Suppressor macrophage treated with lipopolysaccharide for 4 hours (primary cell): ENCODE measurements at places on chromosomes 6 and 20.
A peak's percentile ranks its signal among the peaks of the same experiment; 100 is the strongest.

- DNase-seq = peak; percentile 34
These were observed 665 bp downstream of the RRAGD start for GRCh38 chr6:89411145-89412070.

- no peak for DNase-seq
These were observed 75.3 kb downstream of the LRFN2 start for GRCh38 chr6:40511884-40512283.

- DNase-seq = peak; percentile 98
These were observed 118.1 kb downstream of the CEBPB start for GRCh38 chr20:50308513-50309279.

DNA sequence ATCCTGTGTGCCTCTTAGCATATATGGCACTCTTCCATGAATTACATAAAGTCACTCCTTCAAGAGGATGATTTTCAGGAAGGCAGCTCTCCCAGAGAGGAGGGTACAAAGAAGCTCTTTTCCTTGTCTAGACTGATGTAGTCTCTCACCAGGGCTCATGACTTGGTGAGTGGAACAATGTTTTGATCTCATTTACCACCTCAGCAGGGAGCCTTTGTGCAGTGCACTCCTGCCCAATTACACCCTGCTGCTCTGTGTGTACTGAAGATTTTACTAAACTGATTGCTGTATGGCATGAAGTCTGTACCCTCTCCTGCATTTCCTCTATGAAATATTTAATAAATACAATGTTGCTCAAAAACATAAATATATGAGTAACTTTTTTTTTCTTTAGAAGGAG lies 598.3 kb upstream of the HS3ST5 start:
- DNase-seq = no peak

DNA sequence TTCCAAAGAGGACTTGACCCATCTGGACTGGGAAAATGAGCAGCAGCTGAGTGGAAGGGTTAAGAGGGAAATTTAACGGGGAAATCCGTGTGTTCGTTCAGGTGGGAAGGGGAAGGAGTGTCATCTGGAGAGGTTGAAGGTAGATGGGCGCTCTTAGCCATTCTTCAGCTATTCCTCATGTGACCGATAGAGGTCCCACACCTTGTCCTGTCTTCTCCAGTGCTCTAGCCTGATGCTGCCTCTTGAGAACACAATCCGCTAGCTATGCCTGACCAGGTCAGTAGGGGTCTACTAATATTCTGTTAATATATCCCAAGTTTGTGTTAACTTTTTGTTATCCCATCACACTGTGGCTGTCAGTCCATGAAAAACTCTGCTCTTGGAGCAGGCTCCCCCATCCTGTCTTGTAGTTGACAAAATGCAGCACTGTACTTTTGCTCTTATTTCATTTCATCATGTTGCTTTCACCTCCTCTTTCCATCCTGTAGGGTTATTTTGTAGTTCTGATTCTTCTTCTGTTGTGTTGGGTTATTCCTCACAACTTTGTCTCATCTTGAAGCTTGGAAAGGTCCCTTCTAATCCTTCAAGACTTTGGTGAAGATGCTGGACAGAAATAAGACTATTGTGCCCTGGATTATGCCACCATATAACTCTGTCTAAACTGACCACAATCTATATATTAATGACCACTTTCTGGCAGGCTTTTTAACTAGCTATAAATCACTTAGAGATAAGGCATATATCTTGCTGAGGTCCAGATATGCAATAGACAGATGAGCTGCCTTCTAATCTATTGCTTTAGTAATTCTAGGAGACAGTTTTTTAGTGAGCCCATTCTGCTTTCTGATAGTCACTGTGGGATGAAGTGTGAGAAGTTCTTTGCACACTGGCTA lies 123.4 kb upstream of the SUPT3H start:
- no peak for DNase-seq

- no peak for DNase-seq
These were observed 30.1 kb upstream of the APMAP start for GRCh38 chr20:25022680-25023079.
